ENCODE measurements at places on chromosomes 5 and 9. TPM values are rescaled to one million over a fixed set of nuclear protein-coding genes. Genes with fewer than 3 reads are reported as not detected.
A peak's percentile ranks its signal among the peaks of the same experiment; 100 is the strongest.

DNA sequence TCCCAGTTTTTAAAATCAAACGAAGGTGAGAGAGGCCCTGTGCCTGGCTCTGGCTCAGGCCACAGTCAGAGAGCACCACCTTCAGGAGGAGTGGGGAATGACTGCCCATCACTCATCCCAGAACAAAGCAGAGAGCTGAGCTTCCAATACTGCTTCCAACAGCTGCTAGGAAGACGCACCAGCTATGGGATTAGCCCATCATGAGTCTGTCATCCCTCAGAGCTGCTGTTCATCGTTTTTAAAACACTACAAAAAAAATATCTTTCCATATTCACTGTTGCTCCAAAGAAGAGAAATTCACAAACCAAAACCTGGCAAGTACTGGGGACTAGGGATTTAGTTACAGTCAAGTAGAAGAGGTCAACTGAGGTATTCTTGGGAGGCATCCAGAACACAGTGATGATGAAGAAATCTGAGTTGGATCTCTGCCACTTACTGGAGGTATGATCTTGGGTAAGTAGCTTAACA is 102.4 kb downstream of the CDK5RAP2 start:
- H3K4me3 ChIP-seq = no peak overlapping the region
- peaks cover 11% of the 10 kb centered on the region for H3K4me1 ChIP-seq
- DNase-seq = no peak
- peaks cover 11% of the 10 kb centered on the region for H3K36me3 ChIP-seq

DNA sequence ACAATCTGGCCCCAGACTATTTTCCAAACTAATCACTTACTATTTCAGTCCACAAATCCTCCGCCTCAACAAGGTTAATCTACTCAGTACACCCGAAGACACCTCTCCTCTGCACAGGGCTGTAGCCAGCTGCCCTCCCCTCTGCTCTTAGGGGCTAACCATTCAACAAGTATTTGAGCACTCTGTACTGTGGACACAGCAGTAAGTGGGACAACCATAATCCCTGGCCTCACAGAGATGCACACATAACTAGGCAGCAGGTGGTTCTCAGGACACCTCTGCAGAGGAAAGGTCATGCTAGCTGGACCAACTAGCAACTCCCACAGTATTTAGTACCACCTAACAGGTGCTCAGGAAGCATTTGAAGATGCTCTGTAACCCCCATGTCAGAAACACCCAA is 5.5 kb downstream of the CAMSAP1 start:
- H3K27ac ChIP-seq = no peak overlapping the region
- no peak overlapping the region for H3K4me3 ChIP-seq
- no peak for DNase-seq
- H3K36me3 ChIP-seq = no peaks in the 10 kb centered on the region
- no peaks in the 10 kb centered on the region for H3K27me3 ChIP-seq
- H3K4me1 ChIP-seq = peaks cover 24% of the 10 kb centered on the region

- no peaks in the 10 kb centered on the region for H3K27me3 ChIP-seq
- no peak overlapping the region for H3K4me3 ChIP-seq
- peak overlapping the region; percentile 94 for H3K27ac ChIP-seq
These were observed 10.2 kb downstream of the DOCK8 start for GRCh38 chr9:224582-225520.

DNA sequence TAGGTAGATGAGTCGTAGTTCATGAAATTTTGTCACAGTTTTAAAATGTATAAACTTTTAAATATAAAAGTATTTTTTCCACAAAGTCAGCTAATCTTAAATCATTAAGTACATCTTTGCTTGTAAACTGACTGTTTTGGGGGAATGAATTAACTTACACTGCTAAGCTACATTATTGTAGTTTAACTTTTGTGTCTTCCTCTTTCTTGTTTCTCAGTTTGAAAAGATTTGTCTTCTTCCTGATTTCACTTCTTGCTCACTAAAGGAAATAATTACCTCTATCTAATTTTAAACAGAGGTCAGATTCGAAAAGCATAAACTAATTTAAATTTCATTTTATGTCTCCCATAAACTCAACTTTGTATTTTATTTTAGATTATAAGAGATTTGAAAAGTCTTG is 5.7 kb downstream of the NIPSNAP3B start:
- no peaks in the 10 kb centered on the region for H3K27me3 ChIP-seq
- DNase-seq = no peak
- H3K27ac ChIP-seq = peak overlapping the region; percentile 72
- no peak overlapping the region for H3K4me3 ChIP-seq

- no peak overlapping the region for H3K27ac ChIP-seq
- H3K27me3 ChIP-seq = no peaks in the 10 kb centered on the region
These were observed 47.3 kb upstream of the CDKN2AIPNL start for GRCh38 chr5:134459010-134459403.

- no peak for DNase-seq
- H3K36me3 ChIP-seq = peaks cover 71% of the 10 kb centered on the region
- H3K27me3 ChIP-seq = no peaks in the 10 kb centered on the region
- no peak overlapping the region for H3K27ac ChIP-seq
- no peak overlapping the region for H3K4me3 ChIP-seq
These were observed 30.5 kb downstream of the LARS1 start for GRCh38 chr5:146151970-146152369.

DNA sequence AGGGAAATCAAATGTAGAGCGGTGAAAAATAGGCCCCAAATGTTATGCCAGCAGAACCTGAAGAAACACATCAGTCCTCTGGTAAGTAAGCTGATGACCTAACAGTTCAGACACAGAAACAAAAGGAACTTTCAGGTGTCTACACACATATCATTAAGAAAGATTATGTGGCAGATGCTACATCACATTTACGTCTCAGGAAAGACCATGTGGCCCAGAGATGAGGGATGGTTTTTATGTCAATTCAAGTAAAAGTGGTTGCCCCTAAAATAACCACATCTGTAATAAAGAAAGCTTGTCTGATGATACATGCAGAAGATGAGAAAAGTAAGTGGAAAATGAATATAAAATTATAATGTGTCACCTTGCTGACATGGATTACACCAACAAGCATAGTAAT is 31.4 kb downstream of the GNAQ start:
- no peaks in the 10 kb centered on the region for H3K36me3 ChIP-seq
- peaks cover 90% of the 10 kb centered on the region for H3K4me1 ChIP-seq
- no peak overlapping the region for H3K27ac ChIP-seq
- no peak overlapping the region for H3K4me3 ChIP-seq
- H3K27me3 ChIP-seq = no peaks in the 10 kb centered on the region
- DNase-seq = no peak

The CTXN3 gene
- total RNA-seq = not detected

The MARVELD2 gene
- total RNA-seq = 0.83 TPM

The VLDLR gene
- total RNA-seq = 15.3 TPM
